Tibial nerve (tissue), 4 donors: ENCODE measurements at places on chromosomes 4 and X.

DNA sequence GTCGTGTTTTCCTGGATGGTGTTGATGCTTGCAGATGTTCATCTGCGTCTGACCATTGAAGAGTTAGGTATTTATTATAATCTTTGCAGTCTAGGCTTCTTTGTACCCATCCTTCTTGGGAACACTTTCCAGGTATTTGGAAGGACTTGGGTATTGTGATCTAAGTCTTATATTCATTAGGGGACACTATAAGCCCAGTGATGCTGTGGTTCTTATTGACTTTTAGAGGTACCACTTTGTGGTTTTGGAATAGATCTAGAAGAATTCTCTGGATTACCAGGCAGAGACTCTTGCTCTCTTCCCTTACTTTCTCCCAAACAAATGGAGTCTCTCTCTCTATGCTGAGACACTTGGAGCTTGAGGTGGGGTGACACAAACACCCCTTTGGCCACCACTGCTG lies 41.6 kb downstream of the AFM start:
- DNase-seq = no peak

DNA sequence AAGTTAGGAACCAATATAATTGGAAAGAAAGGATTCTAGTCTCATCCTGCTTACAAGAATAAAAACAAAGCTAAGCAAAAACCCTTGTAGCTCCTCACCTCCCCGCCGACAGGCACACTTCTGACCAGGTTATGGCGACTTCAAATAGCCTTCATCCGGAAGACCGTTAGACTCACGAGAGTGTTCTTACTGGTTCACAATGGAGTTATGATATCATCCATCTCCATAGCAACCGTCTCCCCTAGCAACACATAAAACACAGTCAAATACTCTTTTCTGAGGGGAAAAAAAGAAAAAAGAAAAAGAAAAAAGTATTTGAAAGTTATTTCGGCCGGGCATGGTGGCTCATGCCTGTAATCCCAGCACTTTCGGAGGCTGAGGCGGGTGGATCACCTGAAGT lies at the start of gene IL13RA2:
Gene IL13RA2, minus strand, starts transcription at position 162 of the 400 bp plus-strand sequence. CDS start 347 bp downstream, outside the sequence.
- no peak for DNase-seq

- DNase-seq = no peak
These were observed 798.3 kb downstream of the FAT4 start for GRCh38 chr4:126113058-126113457.

DNA sequence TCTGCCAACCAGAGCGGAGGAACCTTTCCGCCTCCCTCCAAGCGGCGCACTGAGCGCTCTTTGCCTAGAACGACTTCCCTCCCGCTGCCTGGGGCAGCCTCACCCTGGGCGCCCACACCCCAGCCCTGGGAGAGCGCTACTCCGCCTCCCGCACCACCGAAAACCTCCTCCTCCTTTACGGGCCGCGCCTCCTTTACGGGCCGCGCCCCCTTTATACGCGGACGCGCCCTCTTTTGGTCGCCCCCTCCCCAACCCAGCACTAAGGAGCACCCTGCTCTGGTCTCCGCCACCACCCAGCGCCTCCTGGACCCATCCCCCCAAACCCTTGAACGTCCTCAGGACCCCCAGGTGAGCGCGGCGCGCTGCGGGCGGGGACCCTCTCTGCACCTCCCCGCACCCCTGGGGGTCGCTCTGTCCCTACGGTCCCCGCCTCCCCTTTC lies 586 bp upstream of the NSG1 start:
- DNase-seq = no peak

DNA sequence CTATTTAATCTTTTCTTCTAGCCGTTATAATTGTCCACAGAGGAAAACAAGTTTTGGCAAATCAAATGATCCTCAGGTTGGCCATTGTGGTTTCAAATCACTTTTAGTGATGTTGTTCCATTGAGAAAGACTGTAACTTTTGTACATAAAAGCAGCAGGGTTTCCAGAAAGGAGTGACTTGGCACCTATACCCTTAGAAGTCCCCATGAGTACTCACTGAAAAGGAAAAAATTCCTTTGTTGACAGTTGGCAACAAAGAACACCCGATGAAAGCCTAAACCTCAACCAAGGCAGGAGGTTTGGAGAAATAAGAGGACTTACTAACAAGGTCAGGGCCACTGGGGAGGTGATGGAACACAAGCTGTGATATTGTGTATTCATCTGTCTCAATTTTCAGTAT lies 474.4 kb downstream of the RAPGEF2 start:
- no peak for DNase-seq

DNA sequence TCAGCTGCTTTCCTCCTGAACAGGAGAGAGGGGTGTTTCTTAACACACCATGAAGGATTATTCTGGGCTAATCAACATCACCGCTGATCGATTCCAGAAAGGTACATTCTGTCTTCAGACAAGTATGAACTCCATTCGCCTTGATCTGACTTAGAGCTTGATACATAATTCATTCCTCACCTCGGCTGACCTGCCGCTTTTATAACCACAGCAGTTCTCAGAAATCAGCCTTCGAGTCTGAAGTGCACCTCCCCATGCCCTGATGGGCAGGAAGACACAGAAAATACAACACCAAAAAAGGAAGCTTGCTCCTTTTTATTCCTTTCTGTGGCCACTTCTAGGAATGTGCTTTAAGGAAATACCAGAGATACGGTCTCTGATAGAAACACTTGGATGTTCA lies 85.7 kb downstream of the JAKMIP1 start:
- DNase-seq = no peak

DNA sequence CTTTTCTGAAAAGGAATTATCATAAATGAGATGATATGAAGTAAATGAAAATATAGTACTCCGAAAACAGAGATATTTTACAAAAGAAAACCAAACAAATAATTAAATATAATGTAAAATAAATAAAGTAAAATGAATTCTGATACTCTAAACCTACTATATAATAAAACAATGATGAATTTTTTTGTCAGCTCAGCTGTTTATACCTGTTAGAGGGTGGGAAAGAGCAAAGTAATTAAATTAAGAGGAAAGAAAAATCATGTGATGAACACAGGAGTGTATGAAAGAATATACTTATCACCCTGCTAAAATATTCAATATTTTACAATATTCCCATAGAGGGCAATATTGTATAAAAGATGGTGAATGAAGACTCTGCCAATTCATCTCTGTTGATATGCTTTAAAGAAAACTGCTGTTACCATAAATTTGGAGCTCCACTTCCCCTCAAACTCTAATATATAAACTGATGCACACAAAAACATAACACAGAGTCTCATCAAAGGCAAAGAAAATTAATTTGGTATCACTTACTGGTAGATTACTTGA lies 6.5 kb upstream of the NDST4 start:
- no peak for DNase-seq

DNA sequence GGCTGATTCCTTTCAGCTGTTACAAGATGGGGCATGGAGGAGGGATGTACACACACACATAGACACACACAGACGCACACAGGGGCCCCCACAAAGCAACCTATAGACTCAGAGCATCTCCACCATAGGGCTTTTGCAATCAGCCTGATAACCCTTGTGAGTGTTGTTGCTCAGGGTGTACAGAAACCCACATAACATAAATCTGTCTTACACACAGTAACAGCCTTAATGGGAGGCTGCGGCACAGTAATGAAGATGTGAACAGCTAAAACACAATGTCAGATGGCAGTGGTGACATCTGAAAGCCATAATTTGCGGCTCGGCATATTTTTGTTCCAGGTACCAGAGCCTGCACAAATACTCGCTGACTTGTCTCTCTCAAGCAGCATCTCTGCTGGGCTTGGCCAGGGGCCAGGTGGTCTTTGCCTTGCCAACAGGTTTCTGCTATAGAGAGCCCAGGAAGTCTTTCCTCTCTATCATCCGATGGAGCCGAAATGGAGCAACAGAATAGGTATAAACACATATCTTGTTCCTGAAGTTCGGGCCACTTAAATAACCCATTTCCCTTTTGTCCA lies 357.2 kb upstream of the GATB start:
- no peak for DNase-seq

- DNase-seq = no peak
These were observed 14.6 kb downstream of the HMX1 start for GRCh38 chr4:8856835-8857621.

DNA sequence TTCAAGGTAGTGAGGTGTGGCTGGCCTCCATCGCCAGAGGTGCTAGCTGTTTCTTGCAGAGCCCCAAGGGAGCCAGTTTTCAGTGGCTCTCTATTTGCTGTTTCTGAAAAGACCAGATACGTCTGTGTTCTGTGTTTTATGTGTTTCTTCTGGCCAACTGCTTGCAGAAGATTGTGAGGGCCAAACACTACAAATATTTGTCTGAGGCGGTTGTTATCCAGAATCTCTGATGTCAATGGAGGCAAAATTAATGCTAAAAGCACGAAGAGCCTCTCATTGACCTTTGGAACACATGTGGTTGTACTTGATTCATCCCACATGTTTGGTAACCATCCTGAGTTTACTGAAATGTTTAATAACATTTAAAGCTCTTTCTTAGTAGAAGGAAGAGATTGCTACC lies 113.9 kb downstream of the CT47B1 start:
- peak; percentile 22 for DNase-seq

GRCh38 chr4:16067515-16067914 lies 16.3 kb downstream of the PROM1 start:
- DNase-seq = no peak

GRCh38 chr4:134624365-134624764 lies 422.8 kb upstream of the PABPC4L start:
- DNase-seq = no peak

DNA sequence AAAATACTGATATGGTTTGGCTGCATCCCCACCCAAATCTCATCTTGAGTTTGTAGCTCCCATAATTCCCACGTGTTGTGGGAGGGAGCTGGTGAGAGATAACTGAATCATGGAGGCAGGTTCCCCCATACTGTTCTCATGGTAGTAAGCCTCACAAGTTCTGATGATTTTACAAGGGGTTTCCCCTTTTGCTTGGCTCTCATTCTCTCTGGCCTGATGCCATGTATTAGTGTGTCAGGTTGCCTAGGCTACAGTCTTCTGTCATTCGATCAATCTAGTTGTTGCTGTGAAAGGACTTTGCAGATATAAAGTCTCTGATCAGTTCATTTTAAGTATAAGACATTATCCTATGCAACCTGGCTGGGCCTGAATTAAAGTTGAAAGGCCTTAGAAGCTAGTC lies 209.3 kb upstream of the MAOA start:
- no peak for DNase-seq

GRCh38 chrX:16022580-16023200 lies 100.7 kb upstream of the GRPR start:
- DNase-seq = no peak

DNA sequence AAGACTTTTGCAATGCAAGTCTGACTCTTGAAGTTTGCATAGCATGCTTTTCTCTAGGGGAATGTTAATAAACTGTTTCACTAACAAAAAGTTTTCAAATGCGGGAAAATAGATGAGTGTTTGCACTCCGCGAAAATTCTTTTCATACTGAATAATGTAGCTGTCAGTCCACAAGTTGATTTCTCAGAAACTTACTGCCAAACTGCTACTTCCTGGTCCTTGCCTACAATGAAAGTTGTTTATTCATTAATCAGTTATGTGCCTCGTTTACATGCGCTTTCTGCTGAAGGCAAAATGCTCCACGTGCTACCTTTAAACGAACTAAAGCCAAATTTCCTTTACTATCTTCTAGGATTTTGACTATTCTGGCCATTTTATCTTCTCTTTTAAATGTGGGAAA lies 166.2 kb downstream of the MAGEB17 start:
- no peak for DNase-seq

DNA sequence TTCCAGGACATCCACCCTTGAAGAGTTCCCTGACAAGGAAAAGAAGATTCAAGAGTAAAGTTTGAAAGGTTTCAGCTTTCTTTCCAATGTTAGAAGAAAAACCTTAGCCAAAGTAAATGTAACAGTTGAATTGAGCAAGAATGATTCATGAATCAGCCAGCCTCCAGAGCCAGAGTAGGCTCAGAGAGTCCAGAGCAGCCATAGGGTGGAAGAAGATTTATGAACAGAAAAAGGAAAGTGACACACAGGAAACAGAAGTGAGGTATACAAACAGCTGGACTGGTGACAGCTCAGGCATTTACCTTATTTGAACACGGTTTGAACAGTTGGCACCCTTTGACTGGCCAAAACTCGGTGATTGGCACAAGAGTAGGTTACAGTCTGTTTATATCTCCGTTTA lies 63.2 kb downstream of the QDPR start:
- DNase-seq = no peak

- DNase-seq = no peak
These were observed 196.4 kb downstream of the GALNTL6 start for GRCh38 chr4:172009446-172010230.

DNA sequence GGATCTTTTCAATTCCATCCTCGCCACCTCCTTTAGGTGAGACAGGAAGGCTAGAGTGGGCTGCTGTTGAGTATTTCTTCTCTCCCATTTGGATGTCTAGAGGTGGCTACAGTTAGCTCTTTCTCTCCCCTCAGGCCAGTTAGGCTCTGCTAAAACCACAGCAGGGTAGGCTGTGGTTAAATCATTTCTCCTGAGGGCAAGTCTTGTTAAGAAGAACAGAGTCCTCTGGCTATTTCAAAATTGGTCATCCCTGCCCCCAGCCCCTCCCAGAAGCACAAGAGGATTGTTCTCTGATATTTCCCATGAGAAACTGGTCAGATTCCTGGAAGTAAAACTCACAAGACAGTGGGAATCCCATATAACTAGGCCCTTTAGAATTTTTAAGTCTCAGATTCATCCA lies 1359.5 kb downstream of the TECRL start:
- no peak for DNase-seq

DNA sequence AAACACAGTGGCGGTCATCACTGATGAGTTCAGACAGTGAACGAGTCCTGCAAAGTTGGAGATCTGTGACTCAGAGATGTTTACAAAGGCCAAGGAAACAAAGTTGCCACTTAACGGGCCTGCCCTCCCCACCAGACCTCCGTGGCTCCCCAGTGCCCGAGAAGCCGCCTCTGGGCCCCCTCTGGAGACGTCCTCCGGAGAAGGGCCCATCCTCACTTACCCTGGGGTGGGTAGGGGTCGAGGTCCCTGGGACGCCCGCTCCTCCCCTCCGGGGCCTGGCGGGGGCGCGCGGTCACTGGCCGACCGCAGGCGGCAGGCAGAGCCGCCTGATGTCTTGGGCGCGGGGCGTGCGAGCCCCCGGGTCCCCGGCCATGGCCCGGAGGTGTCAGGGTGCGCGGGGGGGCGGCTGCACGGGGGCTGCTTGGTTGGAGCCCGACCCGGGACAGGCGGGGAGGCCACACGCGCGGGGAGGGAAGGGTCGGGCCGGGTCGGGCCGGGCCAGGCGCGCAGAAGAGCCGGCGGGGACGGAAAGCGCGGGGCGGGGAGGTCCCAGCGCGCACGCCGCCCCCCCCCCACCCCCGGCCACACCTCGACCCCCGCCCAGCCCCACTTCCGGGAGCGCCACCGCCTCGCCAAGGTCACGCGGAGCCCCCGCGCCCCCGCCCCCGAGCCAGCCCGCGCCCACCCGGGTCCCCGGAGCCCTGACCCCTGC lies 529 bp downstream of the DHRSX start:
- DNase-seq = no peak

DNA sequence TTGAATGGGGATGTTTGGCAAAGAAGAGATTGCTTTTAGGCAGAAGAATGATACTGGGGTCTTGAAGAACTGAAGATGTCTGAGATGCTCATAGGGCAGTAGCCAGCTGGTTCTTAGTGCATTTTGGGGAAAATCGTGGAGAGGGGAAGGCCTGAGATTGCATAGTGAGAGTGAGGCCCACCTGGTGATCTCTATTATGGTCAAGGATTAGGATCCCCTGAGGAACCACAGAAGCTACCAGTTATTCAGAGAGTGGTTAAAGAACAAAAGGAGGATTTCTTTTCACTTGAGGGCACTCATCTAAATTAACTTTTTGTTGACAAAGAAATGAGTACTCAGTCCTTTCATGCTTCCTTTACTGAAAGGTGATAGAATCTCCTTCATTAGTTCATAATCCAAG lies 271.3 kb upstream of the HAND2 start:
- no peak for DNase-seq
